ENCODE measurements at places on chromosomes 13 and 19. TPM values are rescaled to one million over a fixed set of nuclear protein-coding genes. Genes with fewer than 3 reads are reported as not detected.

- H3K27ac ChIP-seq, result no peak overlapping the region
- H3K36me3 ChIP-seq, result no peaks in the 10 kb centered on the region
- no peak overlapping the region for H3K4me3 ChIP-seq
These were observed 436.7 kb downstream of the FGF9 start for GRCh38 chr13:22107549-22107948.

- H3K36me3 ChIP-seq, result no peaks in the 10 kb centered on the region
- no peak overlapping the region for H3K4me3 ChIP-seq
- no peaks in the 10 kb centered on the region for H3K27me3 ChIP-seq
- H3K4me1 ChIP-seq, result no peaks in the 10 kb centered on the region
- no peak overlapping the region for H3K27ac ChIP-seq
- no peak for DNase-seq
These were observed 1690.0 kb downstream of the PCDH9 start for GRCh38 chr13:65540175-65540574.

DNA sequence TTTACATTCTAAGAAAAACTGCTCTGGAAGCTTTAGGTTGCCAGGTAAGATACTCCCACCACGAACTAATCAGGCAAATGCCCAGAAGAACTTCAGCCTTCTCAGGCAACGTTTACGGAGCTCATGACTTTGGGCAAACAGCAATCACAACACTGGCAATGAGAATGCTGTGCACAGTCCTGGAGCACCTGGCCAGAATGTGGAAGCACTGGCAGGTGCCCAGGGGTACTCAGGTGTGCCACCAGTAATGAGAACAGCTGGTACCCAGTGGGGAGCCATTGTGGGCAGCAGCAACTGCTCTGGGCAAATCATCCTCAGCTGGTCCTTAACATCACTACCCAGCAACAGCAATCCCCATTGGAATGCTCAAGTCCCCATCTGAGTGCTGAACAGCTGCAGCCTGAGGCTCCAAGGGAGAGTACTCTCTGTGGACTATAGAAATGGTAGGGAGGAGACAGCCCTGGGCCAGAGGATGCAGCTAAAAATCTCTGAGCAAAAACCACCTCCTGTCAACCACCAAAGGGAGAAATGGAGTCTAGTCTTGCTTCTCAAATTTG lies 210.0 kb downstream of the FOXO1 start:
- DNase-seq, result no peak
- no peak overlapping the region for H3K4me3 ChIP-seq
- H3K27me3 ChIP-seq, result no peaks in the 10 kb centered on the region
- no peaks in the 10 kb centered on the region for H3K36me3 ChIP-seq
- H3K4me1 ChIP-seq, result no peaks in the 10 kb centered on the region

The CERS1 gene
- 0.53 TPM for polyA plus RNA-seq

The SHANK1 gene
- 0.15 TPM for polyA plus RNA-seq

The ZNF90 gene
- 1.4 TPM for polyA plus RNA-seq
